Activated gamma-delta T cell (primary cell): ENCODE measurements at places on chromosomes 1 and 21.

GRCh38 chr1:194062962-194063361 is 876.5 kb upstream of the B3GALT2 start:
- DNase-seq, result no peak

GRCh38 chr1:29504709-29505410 is 268.5 kb downstream of the PTPRU start:
- no peak for DNase-seq

- no peak for DNase-seq
Observed at GRCh38 chr1:161260376-161261260, 2.1 kb downstream of the PCP4L1 start.

DNA sequence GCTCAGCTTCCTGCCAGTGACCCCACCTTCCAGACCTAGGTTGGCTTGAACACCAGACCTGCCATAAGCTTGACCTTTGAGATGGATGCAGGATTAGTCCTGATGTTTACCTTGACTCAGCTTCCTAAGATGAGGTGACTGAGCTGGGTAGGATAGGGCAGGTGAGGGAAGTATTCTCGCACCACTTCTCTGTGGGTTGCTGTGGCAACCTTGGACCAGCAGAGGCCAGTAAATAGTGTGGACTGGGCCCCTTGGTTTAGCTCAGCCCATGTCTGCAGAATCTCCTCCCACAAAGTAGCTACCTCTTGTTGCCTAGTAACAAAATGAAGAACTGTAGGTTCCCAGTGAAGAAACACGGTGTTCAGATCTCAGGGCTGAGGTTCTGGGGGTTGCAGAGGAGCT is 8.4 kb downstream of the RPS6KA1 start:
- no peak for DNase-seq
